ENCODE measurements at places on chromosomes 16 and 17.

DNA sequence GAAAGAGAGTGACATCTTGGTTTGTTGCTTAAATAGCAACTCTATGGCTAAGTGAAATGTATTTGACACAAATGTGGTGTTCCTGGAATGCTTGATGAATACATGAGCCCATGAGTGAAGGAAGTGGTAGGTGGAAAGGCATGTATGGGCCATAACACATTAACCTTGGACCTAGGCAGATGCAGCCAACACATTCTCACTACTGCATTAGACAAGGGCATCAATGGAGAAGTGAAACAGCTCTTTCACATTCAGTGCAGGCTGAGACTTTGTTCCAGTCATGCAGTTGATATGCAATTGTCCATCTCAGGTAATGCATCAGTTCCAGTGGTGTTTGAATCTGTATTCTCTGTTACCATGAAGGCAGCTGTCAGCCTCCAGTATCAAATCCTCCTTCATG is 133.6 kb downstream of the HS3ST3B1 start:
- no peak for DNase-seq

GRCh38 chr16:17476414-17477259 is 5.9 kb upstream of the XYLT1 start:
- peak; percentile 46 for DNase-seq

GRCh38 chr17:42530952-42531454 is 5.0 kb upstream of the NAGLU start:
- DNase-seq = no peak

- DNase-seq = no peak
Observed at GRCh38 chr16:56289862-56290261, 98.6 kb downstream of the GNAO1 start.

DNA sequence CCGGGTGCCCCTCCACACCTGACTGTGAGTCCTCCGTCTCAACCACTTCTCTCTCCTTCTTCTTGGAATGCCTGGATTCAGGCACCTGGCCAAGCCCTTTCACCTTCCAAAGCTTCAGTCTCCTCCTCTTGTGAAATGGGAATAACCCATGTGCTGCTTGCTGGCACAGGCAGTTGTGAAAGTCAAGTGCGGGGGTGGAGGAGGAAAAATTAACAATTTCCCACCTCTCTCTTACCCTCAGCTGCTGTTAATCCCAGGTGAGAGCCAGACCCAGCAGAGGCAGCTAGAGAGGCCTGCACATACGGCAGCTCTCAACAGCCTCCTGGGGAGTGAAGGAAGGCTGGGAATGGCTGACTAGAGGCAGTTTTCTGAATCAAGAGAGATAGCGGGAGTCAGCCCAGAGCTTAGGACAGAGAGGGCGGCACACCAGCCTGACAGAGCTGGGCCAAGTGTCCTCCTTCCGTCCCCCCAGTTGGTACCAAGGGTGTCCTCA is 77.9 kb upstream of the LGALS9 start:
- DNase-seq = no peak

DNA sequence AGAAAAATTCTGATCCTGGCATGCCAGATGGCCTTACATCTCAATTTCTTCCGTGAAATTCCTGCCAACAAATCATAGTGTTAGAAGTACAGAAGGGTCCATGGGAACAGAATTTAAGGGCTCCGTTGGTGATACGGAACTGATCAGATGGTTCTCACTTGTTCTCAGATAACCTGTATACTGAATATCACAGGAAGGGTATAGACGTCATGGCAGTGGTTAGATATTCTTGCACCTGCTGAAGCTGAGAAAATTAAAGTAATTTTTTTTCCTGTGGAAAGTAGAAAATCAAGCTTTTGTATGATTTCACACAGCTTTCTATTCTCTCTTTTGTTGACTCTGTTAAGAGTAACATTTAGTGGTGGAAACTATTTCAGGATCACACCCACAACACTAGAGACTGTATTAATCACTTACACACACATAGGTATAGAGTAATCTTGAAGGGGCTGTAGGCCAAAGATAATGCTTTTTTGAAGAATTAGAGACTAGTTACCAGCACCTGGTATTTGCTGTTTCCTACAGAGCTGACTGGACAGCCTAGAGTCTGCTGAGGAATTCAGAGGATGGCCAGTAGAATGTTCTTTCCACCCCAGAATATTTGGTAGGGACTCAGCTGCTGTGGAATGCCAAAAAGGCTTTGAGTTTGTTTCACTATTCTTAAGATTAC is 7.5 kb downstream of the TENT4B start:
- DNase-seq = no peak

GRCh38 chr16:11876306-11876705 is 25.0 kb upstream of the RSL1D1 start:
- DNase-seq = no peak

DNA sequence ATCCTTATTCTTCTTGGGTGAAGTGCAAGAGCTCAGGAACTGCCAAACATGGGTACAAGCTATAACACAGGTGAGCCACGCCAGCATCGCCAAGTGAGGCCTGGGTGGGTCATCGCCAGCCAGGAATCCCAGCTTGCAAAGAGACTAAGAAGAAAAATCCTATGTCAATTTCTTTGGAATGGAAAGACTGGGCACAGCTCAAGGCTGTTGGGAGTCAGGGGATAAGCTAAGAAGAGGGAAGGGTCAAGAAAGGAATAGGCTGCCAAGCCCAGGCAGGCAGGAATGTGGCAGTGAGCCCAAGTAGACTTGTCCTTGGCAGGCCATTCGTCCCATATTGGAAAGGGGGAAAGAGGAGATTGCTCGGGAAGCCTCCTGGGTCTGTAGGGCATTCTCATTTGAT is 191.4 kb upstream of the CDH5 start:
- no peak for DNase-seq

DNA sequence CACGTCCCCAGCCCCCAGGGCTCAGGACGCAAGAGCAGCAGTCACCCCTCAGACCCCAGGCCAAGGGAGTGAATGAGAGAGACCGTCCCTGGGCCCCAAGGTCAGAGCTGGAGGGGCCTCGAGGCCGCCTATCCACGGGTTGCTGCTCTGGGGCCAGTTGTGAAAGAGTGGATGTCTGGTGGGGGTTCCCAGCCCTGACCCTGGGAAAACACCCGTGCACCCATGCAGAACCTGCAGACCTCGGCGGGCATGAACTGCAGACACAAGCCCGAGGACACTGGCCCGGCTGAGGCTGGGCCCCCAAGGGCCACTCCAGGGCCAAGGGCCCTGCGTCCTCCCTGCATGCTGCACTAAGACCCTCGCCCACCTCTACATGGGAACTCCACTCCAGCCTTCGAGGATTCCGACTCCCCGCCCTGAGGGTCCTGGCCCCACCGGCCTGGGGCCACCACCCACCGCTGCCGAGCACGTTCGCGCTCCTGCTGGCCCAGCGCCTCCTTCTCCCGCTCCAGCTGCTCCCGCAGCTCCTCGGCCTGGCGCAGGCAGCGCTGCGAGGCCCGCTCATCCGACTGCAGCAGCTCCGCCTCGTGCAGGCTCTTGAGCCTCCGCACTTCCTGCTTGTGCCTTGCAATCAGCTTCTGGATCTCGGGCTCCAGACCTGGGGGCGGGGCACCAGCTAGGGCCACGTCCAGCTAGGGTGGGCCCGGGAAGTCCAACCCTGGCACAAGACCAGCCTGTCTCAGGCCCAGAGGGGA is 27.6 kb upstream of the AATK start:
- DNase-seq = no peak

- DNase-seq = no peak
Observed at GRCh38 chr16:58459344-58460218, 40.4 kb upstream of the NDRG4 start.

GRCh38 chr16:4859900-4860255 is 12.6 kb downstream of the UBN1 start:
- no peak for DNase-seq

GRCh38 chr17:3738562-3739295 is 15.0 kb downstream of the HASPIN start:
- no peak for DNase-seq

DNA sequence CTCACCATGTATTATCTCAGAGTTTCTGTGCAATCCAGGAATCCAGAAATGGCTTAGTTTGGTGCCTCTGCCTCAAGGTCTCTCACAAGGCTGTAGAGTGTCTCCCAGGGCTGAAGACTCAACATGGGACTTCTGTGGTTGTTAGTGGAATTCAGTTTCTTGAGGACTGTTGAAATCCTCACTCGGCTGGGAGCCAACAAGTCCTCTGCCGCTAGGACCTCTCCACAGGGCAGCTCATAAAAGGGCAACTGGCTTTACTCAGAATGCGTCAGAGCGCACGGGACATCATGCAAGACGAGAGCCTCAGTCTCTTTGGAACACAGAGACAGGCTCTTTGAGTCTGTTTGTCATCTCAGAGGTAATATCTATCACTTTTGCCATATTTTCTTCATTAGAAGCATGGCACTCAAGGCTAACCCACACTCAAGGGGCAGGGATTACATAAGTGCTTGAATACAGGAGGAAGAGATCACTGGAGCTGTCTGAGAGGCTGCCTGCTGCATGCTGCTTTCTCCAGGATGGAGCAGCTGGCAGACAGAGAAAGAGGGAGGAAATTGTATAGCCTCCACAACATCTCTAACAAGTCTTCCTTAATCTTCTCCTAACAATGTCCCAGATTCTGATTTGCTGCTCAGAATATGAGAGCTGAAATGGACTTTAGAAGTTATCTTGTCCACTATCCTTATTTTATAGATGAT is 97.5 kb upstream of the ASIC2 start:
- no peak for DNase-seq

GRCh38 chr17:57465610-57466009 is 209.3 kb downstream of the MSI2 start:
- no peak for DNase-seq

- DNase-seq = no peak
Observed at GRCh38 chr17:63542942-63543821, 7.1 kb upstream of the DCAF7 start.

GRCh38 chr16:85347213-85347591 is 234.9 kb upstream of the CIBAR2 start:
- DNase-seq = peak; percentile 53

DNA sequence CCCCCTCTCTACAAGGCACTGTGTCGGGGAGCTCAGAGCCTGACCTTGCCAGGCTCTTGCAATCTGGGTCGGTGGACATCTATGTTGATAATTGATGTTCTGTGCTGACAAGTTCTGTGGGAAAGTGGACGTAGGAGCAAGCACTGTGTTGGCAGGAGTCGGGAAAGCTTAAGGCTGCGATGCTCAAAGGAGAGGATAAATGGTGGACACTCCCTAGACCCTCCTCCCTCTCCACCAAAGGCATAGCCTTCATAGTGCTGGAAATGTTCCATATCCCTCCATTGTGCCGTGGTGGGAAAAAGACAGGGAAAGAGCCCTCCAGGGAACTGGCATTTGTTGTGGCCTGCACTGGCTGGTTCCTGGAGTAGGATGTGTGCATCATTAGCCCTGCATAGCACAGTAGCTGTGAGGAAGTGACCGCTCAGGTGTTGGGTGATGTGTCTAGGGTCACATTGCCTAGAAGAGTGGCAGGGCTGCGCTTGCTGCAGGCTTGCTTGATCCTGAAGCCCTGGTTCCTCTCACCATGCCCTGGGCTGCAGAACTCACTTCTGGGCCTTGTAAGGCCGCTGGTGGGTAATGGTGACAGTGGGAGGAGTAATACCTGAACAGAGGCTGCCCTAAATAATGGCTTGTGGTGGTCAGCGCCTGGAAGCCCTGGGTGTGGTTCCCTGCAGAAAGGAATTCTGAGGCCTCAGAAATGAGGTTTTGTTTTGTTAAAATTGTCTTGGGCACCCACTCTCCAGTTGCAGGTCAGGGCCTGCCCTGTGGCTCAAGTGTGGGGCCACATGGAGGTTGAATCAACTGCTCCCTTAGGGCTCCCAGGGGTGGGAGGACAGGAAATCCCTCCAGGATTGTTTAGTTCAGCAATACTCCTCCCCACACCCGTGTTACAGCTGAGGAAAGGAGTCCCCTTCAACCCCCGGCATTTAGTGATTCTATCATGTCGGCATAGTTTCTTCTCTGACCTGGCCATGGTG is 62.6 kb downstream of the KSR1 start:
- no peak for DNase-seq

- no peak for DNase-seq
Observed at GRCh38 chr17:838486-838885, 56.3 kb downstream of the MRM3 start.

GRCh38 chr16:16092925-16093627 is 130.2 kb downstream of the ABCC6 start:
- no peak for DNase-seq

GRCh38 chr16:89842471-89843408 is 14.5 kb downstream of the SPIRE2 start:
- DNase-seq = no peak

DNA sequence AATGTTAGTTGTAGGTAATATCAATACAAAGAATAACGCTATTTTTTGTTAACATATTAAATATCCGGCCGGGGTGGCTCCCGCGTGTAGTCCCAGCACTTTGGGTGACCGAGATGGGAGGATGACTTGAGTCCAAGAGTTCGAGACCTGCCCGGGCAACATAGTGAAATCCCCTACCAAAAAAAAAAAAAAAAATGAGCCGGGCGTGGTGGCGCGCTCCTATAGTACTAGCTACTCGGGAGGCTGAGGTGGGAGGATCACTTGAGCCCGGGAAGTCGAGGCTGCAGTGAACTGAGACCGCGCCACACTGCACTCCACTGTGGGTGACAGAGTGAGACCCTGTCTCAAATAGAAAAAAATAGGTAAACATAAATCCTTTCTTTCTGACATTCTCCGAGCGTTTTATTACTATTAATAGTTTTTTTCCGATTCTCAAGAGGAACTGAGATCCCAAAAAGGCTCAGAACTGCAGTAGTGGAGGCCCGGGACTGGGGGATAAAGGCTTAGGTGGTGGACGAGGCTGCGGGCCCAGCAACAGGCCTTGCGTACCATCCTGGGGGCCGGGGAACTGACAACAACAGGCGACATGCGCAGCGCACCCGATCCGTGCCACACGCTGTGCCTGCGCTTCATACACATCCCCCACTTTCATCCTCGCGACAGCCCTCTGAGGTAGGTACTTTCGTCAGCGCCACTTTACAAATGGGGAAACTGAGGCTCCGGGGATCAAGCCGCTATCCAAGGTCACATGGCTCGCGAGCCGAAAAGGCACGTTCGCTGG is 919 bp downstream of the N4BP1 start:
- DNase-seq = peak; percentile 26

DNA sequence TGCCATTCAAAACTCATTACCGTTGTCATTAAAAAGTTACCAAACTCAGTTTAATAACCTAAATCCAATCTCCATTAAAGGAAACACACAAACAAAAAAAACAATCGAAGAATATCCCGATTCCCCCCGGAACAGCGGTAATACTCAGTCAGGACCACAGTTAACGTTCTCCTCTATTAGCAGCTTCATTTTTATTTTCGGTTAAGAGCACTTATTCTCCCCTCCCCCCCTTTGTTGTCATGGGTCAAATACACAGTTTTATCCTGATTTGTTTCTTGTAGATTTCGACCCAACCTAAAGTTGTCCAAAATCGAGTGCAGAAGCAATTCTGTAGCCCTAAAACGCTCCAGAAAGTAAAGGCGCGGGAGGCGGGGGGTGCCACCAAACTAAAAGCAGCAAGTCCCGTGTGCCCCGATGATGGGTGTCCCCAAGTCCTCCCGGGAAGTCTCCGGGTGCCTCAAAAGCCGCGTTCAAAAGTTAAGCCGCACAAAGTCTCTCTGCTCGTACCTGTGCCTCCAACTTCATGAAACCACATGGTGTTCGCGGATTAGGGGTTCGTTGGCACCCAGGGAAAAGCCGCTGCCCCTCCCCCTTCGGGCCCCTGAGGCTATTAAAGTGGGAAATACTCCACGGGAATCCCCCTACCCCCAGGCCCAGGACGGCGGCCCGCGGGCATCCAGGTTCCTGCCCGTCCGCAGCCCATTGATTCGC is 996 bp downstream of the SUMO2 start:
- no peak for DNase-seq

All from HEK293T (cell line).